COR-L47 (cell line): ENCODE measurements at places on chromosomes 4 and X.

DNA sequence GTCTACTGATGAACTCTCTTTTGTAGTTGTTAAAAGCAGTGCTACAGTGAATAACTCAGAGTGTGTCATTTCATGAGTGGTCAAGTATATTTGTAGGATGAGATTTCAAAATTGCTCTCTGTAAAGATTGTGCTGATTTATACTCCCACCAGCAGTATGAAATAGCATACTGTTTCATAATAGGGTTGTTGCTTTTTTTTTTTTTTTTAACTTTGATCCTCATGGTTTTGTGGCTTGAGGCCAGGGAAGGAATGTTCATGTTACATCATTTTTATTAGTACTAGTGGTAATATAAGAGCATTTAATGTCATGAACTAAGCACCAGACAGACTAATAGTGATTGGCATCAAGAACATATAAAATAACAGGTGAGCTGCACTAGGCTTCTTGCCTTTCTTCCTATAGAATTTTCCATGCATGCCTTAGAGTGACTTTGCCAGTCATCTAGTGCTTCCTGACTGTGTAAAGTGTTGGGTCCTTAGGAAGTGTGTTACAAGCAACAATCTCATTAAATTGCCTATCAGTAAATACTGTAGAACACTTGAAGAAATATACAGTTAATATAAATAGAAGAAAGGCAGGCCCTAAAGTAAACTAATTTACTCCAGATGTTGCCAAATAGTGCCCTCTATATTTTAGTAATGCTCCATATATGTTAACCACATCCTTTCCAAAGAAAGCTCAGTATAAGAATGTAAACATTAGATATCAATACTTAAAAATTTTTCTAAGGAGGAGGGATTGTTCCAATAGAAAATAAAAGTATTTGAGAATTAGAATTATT is 38.6 kb upstream of the MSMO1 start:
- DNase-seq = no peak

DNA sequence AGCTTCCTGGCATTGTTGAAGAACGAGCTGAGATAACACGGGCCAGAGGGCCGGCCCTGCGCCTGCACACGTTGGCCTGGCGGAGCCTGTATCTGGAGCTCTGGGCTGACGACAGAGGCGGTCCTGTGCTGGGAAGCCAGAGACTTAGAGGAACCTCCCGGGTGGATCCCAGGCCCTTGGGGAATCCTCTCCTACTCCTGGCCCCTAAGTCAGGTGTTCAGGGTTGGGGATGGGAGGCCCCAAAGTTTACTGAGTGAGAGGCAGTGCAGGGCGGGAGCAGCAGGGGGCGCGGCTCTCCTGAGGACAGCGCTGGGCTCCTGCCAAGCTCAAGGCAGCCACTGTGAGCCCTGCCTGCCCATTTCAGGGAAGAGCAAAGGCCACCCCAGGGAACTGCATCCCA is 2.5 kb upstream of the HTRA3 start:
- DNase-seq = peak; percentile 9

GRCh38 chrX:39941332-39941920 is 156.3 kb downstream of the BCOR start:
- no peak for DNase-seq

- no peak for DNase-seq
Measured at GRCh38 chrX:48509245-48509590, 426 bp downstream of the PORCN start.

DNA sequence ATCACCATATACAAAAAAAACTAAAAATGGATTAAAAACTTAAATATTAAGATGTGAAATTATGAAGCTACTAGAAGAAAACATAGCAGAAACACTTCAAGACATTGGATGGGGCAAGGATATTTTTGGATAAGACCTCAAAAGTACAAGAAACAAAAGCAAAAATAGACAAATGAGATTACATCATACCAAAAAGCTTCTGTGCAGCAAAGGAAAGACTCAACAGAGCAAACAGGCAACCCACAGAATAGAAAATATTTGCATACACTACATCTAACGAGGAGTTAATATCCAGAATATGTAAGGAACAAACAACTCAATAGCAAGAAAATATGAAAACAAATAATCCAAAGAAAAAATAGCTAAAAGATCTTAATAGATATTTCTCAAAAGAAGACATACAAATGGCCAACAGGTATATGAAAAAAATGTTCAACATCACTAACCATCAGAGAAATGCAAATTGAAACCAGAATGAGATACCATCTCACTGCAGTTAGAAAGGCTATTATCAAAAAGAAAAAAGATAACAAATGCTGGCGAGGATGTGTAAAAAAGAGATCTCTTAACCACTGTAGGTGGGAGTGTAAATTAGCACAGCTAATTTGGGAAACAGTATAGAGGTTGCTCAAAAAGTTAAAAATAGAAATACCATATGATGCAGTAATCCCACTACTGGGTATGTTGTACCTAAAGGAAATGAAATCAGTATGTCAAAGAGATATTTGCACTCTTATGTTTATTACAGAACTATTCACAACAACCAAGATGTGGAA is 17.8 kb upstream of the LRCH2 start:
- no peak for DNase-seq

DNA sequence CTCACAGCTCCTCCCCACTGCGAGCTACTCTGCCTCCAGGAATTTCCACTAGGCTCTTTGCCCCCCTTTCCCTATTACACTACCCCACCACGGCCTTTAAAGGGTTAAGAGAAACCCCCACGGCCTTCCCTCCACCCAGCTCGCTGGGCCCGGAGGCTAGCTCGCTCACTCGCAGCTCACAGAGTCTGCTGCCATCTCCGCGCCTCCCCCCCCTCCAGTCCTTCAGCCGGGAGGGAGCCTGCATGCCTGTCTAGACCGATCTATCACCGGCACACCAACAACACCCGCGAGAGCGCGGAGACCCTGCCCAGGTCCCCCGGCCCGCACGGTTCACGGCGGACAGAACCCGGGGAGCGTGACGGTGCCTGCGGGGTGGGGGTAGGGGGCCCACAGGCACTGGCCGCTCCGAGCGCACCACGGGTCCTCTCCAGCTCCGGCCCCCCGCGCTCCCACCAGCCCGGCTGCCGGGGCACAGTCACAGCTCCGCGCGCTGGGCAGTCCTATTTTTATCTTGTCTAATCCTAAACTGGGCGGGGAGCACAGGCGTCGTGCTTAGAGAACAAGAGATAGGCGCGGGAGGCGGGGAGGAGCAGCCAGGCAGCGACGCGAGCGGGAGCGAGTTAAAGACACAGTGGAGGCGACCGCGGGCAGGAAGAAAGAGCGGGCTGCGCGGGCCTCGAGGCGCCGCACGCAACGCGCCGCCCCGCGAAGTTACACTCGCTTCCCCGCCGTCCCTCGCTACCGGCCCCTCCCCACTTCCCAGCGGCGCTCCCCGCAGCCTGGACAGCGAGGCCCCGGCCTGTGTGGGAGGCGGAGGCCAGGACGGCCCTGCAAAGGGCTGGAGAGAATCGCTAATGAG is 3.5 kb downstream of the BCOR start:
- peak; percentile 17 for DNase-seq

DNA sequence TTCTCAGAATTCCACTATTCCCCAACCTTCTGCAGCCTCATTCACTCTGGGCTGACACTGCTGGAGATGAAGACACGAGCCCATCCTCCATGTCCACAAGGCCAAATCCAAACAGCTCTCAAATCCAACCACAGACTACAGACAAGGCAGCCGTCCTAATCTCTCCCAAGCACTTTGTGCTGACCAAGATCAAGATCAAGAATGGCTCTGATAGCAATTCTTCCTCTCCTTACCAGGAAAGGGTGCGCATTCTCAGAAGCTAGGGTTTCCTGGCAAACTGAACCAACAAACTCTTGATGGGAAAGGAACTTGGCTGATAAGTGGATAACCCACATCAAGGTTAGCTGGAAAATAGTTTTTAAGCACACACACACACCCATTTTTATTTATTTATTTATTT is 26.5 kb downstream of the RELL1 start:
- no peak for DNase-seq

- no peak for DNase-seq
Measured at GRCh38 chrX:48475296-48475695, 703 bp upstream of the FTSJ1 start.

- DNase-seq = no peak
Measured at GRCh38 chrX:77802201-77802600, 16.2 kb upstream of the ATRX start.

DNA sequence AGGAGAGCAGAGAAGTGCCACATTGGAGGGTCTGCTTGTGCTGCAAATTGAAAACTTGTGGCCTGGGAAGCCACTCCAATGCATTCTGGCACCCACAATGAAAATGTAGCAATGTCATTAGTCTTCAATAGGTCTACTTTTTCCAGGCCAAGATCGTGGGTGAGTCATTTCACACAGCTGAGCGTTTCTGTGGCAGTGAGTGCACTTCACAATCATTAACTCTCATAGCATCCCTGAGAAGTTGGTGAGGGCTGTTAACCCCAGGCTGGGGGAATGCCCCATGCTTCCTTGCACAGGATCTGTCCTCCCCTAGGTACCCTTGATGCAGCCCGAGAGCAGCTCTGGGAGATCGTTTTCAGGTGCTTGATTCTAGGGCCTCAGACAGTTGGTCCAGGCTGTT is 196.8 kb upstream of the ATP6AP2 start:
- DNase-seq = no peak

GRCh38 chr4:1868912-1869311 is 2.3 kb upstream of the NSD2 start:
- no peak for DNase-seq

DNA sequence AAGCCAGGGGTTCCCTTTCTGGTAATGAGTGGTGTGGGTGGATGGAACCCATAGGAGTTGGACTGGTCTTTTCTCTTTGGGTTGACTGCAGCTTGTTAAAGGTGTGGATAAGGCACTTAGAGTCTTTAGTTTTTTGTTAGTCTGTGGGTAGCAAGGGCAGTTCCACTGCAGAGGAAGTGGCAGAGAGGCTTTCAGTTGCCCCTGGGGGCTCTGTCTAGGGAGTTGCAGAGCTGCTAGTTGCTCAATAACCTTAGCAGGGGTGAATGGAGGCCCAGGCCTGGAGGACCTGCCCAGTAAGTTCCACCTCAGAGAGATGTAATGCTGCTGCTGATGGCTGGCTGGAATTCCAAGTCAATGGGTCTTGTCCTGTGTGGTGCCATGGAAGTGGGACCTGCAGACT is 282.6 kb upstream of the NDST4 start:
- DNase-seq = no peak

DNA sequence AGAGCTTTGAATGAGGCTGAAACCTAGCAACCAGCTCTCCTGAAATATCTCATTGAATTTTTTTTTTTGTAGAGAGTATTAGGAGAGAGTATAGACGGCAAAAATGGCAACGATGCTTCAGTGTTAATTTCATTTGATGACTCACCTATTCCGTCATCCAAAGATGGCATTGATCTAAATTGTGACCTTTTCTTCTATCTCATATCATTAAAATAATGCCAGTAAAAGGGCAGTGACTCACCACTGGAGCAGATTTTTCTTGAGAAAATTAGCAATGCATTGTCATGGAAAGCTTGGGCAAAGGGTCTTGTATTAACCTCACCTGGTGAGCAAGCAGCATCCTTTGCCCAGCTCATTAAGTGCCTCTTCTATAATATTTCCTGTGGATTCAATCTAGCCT is 19.6 kb downstream of the VMA21 start:
- DNase-seq = no peak

DNA sequence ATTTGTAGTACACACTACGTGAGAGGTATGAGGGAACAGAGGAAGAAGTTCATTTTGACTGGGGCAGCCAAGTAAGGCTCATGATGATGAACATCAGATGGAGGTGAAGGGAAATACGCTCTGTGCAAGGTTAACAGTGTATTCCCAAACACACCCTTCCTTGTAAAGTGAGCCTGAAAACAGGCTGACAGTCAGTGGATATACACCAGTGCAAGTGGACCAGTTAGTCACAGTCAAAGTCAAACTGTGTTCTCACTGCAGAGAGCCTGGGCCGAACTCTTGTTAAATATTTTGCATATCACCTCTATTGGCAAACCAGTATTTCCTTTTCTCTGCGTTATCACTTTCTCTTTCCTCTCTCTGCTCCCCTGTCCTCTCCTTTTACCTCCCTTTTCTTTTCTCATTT is 23.4 kb upstream of the RHOH start:
- no peak for DNase-seq

DNA sequence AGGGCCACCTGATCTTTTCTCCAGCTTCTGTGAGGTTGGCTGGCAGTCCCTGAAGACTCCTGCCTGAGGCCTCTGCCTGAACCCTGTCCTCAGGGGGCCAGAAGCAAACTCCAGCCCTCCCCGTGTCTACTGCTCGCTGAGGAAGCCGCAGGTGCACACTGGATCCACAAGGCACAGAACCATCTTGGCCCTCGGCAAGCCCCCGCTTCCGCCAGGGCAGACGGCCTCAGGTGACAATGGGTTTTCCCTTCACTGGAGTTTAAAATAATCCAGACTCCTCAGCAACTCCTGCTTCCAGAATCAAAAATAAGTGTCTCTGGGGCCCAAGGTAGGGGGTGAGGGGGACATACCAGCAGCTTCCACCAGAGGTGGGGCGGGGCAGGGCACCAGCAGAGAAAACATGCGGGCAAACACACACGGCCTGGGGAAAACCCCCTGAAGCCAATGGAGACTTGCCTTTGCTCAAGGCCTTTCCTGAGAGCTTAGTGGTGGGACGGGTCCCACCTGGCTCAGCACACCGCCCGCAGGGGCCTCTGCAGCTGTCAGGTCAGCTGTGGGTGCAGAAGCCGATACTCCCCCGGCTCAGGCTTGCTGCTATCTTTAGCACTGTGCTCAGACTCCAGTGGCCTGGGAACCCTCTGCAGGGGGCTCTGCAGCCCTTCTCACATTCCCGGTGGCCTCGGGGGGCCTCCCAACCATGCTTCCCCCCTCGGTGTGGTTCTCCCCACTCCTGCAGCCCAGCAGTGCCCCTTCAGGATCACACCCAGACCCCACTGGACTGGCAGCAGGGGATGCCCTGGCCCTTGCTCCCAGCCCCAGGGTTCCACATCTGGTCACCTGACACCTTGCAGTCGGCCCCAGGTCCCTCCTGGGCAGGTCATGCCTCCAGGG is 1.9 kb downstream of the MYL5 start:
- DNase-seq = no peak

- peak; percentile 27 for DNase-seq
Measured at GRCh38 chrX:74325130-74326059, 21.4 kb downstream of the ZCCHC13 start.

- no peak for DNase-seq
Measured at GRCh38 chr4:37689353-37690095, 3.3 kb upstream of the RELL1 start.

GRCh38 chr4:4655901-4656300 is 114.1 kb upstream of the STX18 start:
- no peak for DNase-seq

DNA sequence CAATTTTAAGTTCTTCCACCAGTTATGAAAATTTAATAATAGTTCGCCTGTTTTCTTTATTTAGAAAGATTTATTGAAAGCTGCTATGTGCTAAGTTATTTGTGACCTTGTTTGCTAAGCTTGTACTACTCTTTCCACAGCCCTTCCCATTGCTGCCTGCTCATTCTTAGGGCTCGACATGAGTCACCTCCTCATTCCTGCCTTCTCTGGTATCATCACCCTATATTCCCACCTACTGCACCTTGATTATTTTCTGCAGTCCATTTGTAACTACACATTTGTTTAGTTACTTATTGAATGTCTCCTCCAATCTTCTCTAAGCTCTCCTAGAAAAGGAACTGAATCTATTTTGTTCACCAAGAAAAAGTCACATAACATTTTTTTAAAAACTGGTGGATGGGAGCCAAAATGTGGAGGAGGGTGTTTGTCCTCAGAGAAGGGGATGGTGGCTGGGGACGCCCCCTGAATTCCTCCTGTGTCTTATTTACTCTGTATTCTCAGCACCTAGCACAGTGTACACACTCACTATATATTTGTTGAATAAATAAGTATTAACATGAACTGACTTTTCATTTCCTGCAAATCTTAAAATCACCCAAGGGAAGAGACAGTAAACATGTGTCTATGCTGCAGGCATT is 3.7 kb upstream of the RAB9A start:
- no peak for DNase-seq

GRCh38 chr4:651884-652642 is 22.0 kb downstream of the ATP5ME start:
- no peak for DNase-seq
